Stimulated activated CD4-positive, alpha-beta T cell treated with anti-CD3 and anti-CD28 coated beads, Interleukin-15, amount 100 ng/mL, for 48 hours (primary cell): ENCODE measurements at places on chromosomes 11 and 22.

- DNase-seq: no peak
Measured at GRCh38 chr22:19876314-19876940, 21.8 kb upstream of the GNB1L start.

- peak; percentile 74 for DNase-seq
Measured at GRCh38 chr11:118343981-118344515, at the start of gene CD3G. Gene CD3G (plus strand): TSS chr11:118344344. CDS start chr11:118344424, 80 bp downstream.

DNA sequence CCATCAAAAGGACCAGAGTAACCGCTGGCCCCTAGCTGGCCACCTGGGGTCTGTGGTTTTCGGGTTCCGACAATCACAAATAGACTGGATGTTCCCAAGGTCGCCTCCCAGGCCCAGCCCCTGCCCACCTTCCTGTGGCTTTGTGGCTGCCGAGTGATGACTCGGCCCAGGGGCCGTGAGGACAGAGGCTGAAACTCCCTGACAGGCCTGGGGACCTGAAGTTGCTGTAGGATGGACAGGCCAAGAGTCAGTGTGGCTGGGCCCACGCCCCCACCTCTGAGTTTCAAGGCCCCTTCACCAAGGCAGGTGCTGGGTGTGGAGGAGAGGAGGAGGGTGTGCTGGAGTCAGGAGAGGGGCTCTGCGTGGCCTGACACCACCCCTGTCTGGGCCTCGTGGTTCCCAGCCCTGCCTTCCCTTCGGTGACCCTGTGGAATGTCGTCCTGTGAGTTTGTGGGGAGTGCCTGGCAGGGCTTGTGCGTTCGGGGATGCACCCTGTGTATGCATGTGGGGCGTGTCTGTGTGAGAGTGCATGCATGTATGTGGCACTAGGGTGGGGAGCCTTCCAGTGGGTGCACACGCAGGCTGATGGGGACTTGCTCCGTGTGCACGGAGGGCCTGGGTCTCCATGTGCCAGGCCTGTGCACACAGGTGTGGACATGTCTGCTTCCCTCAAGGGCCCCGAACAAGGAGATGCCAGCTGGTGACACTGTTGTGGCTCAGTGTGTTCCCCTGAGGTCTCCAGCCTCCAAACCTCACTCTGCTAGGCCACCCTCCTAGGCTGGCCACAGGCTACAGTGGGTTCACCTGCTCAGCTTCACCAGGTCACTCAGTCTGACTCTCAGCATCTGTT, 8.4 kb upstream of the MGAT3 start:
- no peak for DNase-seq

GRCh38 chr22:35681454-35682052, 33.3 kb downstream of the APOL6 start:
- no peak for DNase-seq

DNA sequence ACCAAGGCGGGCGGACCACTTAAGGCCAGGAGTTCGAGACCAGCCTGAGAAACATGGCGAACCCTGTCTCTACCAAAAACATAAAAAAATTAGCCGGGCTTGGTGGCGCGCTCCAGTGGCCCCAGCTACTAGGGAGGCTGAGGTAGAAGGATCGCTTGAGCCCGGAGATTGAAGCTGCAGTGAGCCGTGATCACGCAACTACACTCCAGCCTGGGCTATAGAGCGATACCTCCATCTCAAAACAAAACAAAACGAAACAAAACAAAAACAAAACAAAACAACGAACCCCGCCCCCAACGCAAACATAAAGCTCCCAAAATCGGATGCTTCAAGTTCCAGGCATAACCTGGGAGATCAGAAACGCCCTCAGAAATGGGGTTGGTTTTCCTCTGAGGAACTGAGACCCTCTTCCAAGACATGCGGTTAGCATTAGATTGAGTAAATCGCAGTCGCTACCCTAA, 564 bp downstream of the LRRC51 start:
- no peak for DNase-seq

GRCh38 chr22:44862981-44863860, 110.8 kb downstream of the ARHGAP8 start:
- DNase-seq: no peak

DNA sequence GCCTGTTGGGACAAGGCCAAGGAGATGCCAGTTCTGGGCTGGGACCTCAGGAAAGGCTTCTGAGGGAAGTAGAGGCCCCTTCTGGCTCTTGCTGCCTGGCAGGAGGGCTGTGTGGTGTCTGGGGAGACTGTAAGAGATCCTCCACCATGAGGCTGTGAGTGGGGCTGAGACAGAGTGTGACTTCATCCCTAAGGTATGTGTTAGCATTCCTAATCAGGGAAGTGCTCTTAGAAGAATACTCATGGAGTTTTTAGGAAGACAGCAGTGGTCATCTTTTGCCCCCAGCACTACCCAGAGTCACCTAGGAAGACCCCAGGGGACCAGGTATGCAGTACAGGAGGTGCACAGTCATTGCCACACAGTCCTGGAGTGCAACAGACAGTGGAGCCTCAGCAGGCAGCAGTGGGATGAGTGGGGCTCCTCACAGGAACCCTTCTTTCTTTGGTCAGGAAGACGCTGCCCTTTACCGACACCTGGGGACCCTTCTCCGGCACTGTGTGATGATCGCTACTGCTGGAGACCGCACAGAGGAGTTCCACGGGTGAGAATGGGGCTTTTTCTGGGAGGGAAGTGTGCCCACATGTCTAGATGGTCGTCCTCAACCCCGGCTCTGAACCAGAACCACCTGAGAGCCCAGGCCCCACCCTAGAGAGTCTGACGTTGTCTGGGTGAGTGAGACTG, 2.8 kb downstream of the RIC8A start:
- DNase-seq: no peak

- no peak for DNase-seq
Measured at GRCh38 chr11:113577356-113578032, 102.3 kb upstream of the DRD2 start.

DNA sequence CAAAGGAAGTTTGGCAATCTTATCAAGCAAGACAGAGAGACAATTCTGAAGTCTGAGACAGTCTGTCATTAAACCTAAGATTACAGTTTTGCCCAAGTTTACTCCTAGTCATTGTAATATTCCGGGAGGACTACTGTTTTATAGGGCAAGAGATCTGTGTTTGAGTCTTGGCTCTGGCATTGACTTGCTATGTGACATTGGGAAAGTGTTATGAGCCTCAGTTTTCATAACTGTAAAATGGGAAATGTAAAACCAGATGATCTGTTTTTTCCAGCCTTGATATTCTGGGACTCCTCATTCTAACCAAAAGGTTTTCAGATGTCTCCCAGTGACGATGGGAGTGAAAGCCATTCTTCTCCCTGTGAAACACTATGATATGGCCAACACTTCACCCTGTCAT, 24.3 kb upstream of the SLCO2B1 start:
- no peak for DNase-seq

DNA sequence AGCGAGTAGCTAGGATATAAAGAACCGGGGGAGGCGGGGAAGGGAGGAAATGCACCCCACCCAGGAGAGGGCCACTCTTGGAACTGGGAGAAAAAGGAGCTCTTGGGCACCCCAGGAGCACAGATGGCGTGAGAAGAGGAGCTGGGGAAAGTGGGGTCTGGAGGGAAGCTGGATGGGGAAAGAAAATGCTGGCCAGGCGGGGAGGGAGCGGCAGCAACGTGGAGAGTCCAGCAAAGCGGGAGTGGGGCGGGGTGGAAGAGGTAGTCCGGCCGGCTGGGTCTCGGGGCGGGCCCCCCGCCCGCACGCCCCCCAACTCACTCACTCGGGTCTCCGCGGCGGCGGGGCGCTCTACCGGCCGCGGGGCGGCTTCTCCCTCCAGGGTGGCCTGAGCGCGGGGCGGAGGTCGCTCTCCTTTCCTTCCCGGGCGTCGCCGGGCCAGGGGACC, 522 bp downstream of the TOB2 start:
- peak; percentile 2 for DNase-seq

GRCh38 chr11:79017811-79018210, 423.0 kb downstream of the TENM4 start:
- no peak for DNase-seq

- peak; percentile 55 for DNase-seq
Measured at GRCh38 chr11:63888170-63889086, 28.5 kb downstream of the RCOR2 start.

DNA sequence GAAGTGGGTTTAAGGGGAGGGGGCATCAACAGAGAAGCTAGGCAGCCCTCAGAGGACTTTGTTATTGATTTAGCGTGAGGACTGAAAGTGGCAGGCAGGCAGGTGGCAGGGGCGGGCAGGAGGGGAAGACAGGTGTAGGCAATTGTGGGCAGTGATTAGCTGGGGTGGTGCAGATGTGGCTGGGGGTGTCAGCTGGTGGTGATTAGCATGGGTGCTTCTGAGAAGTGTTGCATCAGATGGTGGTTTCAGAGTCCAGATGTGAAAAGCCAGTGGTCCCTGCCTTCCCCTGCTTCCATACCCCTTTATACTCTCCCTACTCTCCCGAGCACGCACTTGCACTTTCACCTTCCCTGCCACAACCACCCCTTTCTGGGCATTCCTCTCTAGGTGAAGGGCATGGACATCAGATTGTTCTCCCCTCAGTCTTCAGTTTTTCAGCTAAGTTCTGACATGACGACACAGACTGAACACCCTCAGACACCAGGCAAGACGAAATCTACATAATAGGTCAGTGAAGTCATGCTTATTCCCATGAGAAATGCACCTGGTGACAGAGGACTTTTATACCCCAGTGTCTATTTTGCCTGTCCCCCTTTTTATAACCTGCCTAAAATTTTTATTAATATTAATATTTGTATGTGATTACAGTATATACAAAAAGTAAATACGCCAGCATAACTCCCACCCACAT, 435.7 kb upstream of the CADM1 start:
- no peak for DNase-seq

DNA sequence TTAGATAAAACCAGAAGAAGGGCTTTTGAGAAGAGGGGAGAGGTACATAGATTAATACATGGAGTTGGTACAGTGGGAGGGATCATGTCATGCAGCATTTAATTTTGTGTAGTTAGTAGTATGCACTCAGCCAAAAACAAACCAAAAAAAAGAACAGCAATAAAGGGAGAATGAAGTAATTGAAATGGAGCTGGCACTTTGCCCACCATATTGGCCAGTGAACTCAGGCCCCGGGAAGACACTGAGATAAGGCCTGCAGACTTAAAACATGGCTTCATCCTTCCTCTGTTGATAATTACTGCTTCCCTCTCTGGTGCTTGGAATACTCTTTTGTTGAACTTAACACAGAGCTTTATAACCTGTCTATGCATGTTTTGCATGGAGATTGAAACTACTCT, 3.1 kb downstream of the PANX1 start:
- DNase-seq: no peak

DNA sequence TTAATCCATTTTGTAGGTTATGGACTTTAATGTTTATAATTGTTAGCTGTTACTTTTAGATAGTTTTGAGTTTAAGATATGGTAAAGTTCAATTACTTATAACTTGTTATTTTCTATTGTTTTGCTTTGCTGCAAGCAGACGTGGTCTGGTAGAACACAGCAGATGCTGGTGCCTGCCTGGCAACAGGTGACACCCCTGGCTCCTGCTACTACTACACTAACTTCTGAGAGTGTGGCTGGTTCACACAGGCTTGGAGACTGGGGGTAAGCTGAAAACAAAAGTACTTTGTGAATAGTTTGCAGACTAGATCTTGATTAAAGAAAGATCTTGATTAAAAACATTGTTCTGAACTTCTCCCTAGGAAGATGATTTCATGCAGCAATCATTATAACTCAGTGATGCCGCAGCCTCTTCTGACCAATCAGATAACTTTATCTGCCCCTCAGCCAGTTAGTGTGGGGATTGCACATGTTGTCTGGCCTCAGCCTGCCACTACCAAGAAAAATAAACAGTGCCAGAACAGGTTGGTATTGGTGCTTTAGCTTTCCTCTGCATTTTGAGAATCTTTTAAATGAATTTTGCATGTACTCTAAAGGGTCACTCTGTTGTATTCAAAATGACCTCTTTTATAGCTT, 90.4 kb downstream of the HIPK3 start:
- DNase-seq: no peak

DNA sequence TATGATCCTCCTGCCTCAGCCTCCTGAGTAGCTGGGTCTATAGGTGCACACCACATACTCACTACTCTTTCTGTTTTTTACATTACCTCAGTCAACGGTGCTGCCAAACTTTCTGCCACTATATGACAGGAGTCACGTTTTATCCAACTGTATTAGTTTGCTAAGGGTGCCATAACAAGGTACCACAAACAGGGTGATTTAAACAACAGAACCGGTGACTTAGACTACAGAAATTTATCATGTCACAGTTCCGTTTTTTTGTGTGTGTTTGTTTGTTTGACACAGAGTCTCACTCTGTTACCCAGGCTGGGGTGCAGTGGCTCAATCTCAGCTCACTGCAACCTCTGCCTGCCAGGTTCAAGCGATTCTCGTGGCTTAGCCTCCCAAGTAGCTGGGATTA, 6.3 kb upstream of the SWAP70 start:
- DNase-seq: no peak

- DNase-seq: no peak
Measured at GRCh38 chr22:19535001-19535400, 10.8 kb upstream of the CLDN5 start.

GRCh38 chr11:107573438-107573837, 7.9 kb upstream of the ALKBH8 start:
- DNase-seq: no peak

- no peak for DNase-seq
Measured at GRCh38 chr11:119550053-119550752, 127.2 kb upstream of the THY1 start.

GRCh38 chr11:95443386-95443785, 212.4 kb upstream of the SESN3 start:
- DNase-seq: peak; percentile 7

GRCh38 chr11:64118876-64119665, 46.8 kb downstream of the MACROD1 start:
- no peak for DNase-seq

- no peak for DNase-seq
Measured at GRCh38 chr11:131645237-131645636, 274.8 kb downstream of the NTM start.

DNA sequence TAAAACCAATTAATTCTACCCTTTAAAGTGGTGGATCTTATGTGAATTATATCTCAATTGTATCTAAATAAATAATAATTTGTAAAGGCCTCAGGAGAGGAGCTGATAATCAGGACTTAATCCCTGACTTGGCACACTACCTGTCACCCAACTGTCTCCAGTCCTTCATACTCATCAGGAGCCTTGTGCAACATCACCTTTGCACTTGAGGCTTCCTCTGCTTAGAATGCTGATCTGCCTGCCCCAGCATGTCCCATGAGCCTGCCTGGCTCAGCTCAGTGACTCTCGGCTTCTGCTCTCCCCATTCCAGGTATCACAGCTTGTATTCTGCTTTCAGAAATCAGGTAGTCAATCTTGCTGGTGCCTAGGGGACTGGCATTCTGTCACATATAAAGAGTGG, 43.9 kb upstream of the PRODH start:
- DNase-seq: no peak

DNA sequence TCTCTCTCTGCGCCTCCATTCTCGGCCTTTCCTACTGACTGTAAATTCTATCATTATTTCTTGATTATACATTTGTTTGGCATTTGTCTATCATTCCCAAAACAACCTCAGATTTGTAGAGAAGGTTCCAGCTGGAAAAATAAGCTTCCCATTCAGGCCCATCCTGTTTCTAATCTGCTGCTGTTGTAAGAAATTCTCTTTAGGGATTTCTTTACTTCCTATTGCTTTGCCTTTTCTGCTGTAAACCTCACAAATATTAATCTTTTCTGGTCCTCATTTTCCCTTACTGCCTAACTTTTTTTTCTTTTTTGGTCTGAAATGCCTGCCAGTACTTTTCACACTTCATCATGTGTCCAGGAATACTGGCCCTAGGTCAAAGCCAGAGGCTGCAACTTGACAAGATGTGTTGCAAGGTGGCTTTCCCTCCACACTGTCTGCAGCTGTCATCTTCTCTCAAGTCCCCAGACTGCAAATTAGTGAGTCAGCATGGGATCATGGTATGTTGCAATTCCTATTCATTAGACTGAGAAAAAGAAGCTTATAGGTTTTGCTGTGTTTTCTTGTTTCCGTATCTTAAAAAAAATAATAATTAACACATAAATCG, 858.7 kb upstream of the CHORDC1 start:
- DNase-seq: no peak
